ENCODE measurements at places on chromosomes 3 and 15. TPM values are rescaled to one million over a fixed set of nuclear protein-coding genes. Genes with fewer than 3 reads are reported as not detected.

The OIP5 gene
- 1.5 TPM for total RNA-seq

The AZI2 gene
- total RNA-seq, result 43.6 TPM

The FBXL22 gene
- 5.4 TPM for total RNA-seq

The IMPG2 gene
- total RNA-seq, result not detected
